ENCODE measurements at places on chromosomes 4 and X.

- no peak for DNase-seq
Measured at GRCh38 chr4:72886602-72887001, 182.9 kb downstream of the COX18 start.

DNA sequence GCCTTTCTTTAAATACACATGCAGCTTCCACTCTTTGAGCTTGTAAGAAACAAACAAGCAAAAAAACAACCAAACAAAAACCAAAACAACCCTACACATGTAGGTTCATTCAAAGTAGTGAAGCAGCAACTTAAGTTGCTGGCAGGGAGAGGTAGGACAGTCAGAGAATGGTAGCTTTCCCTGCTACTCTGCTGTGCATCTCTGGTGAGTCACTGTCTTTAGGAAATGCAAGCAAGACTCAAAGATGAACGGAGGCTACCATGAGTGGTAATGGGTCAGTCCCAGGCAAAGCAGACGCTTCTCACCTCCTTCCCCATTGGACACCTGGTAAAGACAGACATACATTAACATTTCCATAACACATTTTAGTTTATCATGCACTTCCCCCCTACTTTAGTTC is 43.2 kb downstream of the PGRMC2 start:
- DNase-seq: no peak

- no peak for DNase-seq
Measured at GRCh38 chrX:73401591-73402266, 45.1 kb upstream of the CDX4 start.

GRCh38 chr4:64409300-64409699 is at the start of gene TECRL:
Gene TECRL (minus strand): TSS chr4:64409450. CDS start chr4:64409351, 99 bp downstream.
- no peak for DNase-seq

DNA sequence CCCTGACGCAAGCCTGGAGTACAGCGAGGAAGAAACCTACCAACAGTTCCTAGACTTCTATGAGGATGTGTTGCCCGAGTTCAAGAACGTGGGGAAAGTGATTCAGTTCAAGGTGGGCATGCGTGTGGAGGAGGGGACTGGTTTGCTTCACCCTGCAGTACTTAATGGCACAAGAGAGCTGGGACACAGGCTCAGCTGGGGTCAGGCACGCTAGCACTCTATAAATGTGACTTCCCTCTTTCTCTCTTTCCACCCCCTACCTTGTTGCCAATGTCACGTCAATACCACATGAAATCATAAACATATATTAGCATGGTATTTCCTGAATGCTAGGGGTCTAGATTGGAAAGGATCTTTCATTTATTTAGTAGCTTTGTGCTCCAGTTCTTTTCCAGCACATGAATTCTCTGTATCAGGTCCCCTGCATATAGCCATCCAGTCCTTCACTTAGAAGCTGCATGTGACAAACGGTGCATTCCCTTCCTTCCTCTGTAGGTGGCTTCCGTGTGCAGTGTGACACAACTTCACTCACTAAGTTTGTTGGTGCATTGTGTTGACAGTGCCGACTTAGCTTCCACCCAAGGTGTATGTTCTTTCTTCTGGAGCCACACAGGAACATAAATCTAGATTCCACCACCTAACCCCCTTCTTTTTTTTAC is 25.6 kb downstream of the ZRSR2 start:
- DNase-seq: no peak

DNA sequence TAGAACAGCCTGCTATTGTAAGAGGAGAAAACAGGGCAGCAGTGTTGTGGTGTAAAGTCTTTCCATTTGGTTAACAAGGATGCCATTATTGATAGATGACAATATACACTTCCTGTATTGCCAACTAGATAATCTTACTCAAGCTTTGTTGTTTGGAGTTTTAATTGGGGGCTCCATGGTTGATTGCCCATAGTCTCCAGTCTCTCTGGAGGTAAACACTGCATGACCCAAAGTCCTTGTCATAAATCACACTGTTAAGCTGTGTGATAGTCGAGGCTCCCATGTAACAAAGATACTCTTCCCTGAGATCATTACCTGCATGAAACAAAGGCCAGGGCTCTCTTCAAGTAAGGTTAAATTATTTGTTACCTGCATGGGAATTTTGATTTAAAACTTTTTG is 394.6 kb downstream of the C4orf33 start:
- no peak for DNase-seq

DNA sequence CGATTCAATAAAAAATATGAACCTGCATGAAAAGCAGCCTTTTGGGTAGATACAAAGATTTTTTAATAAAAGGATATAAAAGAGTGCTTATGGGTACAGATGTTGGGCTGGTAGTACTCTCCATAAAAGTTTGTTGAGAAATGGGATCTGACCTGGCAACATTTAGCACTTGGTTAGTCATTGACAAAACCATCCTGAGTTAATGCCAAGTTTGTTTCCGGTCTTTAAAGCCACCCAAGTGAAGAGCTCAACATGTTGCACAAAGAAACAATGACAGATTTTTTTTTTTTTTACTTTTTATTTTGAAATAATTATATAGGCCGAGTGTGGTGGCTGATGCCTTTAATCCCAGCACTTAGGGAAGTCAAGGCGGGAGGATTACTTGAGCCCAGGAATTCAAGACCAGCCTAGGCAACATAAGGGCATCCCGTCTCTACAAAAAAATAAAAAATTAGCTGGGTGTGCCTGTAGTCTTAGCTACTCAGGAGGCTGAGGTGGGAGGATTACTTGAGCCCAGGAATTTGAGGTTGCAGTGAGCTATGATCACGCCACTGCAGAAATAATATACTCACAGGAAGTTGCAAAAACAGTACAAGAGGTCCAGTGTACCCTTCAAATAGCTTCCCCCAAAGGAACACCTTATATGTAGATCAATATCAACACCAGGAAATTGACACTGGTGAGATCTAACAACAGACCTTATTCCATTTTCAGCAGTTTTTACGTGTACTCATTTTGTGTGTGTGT is 16.6 kb downstream of the CHST7 start:
- DNase-seq: peak; percentile 57

All from AG09309 (cell line).